Endothelial cell of umbilical vein (primary cell): ENCODE measurements at places on chromosomes 5 and 9. TPM values are rescaled to one million over a fixed set of nuclear protein-coding genes. Genes with fewer than 3 reads are reported as not detected.

PCDHA2 gene
- total RNA-seq, result not detected in 2 replicates

GRCh38 chr5:115557667-115558387, 13.3 kb upstream of the FEM1C start:
- H3K27ac ChIP-seq, result peak overlapping the region; percentile 94
- H3K27me3 ChIP-seq, result no peaks in the 10 kb centered on the region
- H3K4me3 ChIP-seq, result no peak overlapping the region
- peaks cover 29% of the 10 kb centered on the region for H3K4me1 ChIP-seq

DNA sequence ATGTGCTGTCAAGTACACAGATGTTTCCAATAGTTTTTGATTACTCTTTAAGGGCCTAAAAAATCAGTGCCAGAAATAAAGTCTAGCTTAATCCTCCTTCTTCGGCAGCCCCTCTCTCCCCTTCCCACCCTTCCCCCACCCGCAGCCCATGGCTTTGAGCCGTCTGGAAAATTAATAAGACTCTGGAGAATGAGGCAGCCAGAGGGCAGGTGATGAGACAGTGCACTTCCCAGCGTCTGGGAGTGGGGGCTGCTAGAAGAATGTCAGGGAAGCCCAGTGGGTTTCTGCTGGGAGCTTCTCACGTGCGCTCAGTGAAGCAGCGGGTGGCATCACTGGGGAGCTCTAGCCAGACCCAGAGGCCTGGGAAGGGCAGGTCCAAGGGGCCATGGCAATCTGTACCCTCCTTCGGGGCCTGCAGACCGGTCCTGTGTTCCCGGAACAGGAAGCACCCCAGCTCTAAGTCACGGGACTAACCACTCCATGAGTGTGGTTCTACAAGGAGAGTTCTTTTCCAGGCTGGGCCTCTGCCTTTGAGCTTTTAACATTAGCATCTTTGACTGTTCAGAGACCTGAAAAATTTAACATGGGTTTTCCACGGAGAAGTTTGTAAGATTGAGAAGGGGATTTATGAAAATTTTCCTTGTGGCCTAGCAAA, 164.8 kb upstream of the OTULINL start:
- no peaks in the 10 kb centered on the region for H3K27me3 ChIP-seq
- H3K27ac ChIP-seq, result no peak overlapping the region
- no peak overlapping the region for H3K4me3 ChIP-seq
- DNase-seq, result no peak

ANKRD34B gene
- total RNA-seq, result not detected in 2 replicates

- no peak overlapping the region for H3K4me3 ChIP-seq
- no peaks in the 10 kb centered on the region for H3K36me3 ChIP-seq
- no peaks in the 10 kb centered on the region for H3K4me1 ChIP-seq
- H3K27ac ChIP-seq, result no peak overlapping the region
Observed at GRCh38 chr5:168401226-168401625, 85.0 kb upstream of the RARS1 start.

DNA sequence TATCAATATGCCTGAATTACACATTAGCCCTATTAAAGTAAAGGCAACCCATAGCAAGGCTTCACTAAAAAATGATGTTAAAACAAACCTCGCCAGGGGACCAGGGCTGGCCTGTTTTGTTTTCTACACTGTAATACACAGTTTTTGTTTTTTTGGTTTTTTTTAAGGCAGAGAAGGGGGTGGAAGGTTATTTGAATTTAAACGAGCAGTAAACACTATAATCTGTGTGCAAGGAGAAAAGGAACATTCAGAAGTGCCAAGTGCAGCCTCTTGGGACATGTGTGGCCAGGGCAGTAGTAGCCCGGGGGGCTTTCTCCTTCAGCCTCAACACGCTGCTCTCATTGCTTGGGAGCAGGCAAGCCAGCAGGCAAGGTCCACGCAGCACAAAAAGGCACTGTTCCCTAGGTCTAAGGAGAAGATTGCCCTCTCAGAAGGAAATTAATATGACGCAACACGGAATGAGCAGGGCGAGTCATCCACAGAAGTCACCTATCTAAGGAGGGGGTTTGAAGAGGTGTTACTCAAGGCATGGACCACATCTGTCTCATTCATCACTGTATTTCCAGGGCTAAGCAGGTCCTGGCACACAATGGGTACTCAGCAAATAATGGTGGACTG, 16.2 kb downstream of the SIL1 start:
- no peak overlapping the region for H3K27ac ChIP-seq
- no peaks in the 10 kb centered on the region for H3K27me3 ChIP-seq
- H3K4me1 ChIP-seq, result no peaks in the 10 kb centered on the region
- no peak for DNase-seq
- H3K36me3 ChIP-seq, result no peaks in the 10 kb centered on the region
- H3K4me3 ChIP-seq, result no peak overlapping the region

MTX3 gene
- 8.3 and 9.4 TPM in 2 replicates for total RNA-seq

GRCh38 chr9:95036676-95037075, 280.8 kb downstream of the FANCC start:
- H3K27ac ChIP-seq, result no peak overlapping the region
- DNase-seq, result no peak
- H3K4me3 ChIP-seq, result no peak overlapping the region
- H3K27me3 ChIP-seq, result no peaks in the 10 kb centered on the region
- H3K4me1 ChIP-seq, result no peaks in the 10 kb centered on the region
- peaks cover 3% of the 10 kb centered on the region for H3K36me3 ChIP-seq

DNA sequence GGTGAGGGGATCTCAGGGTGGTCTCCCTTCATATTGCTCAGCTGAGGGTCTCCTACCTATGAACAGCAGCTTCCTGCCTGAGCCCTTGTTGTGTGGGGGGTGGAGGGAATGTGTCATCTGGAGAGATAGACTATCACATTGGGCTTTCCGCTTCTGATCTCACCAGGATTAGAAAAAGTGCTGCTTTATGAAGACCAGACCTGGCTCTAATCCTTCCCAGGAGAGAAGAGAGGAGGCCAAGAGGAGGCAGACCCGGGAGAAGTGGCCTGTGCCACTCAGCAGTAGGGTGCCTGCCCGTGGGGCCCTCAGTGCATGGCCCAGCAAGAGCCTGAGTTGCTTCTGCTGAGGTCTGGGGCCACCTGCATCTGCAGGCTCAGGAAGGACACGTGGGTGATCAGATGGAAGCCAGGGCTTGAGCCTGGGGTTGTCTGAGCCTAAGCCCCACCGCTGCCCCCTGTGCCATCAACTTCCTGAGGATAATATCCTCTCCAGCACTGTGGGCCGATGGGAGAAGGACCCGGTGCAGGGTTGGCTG, 22.1 kb upstream of the COL5A1 start:
- no peak overlapping the region for H3K27ac ChIP-seq
- H3K27me3 ChIP-seq, result peaks cover 8% of the 10 kb centered on the region
- no peaks in the 10 kb centered on the region for H3K36me3 ChIP-seq
- no peak for DNase-seq
- no peak overlapping the region for H3K4me3 ChIP-seq
- peaks cover 9% of the 10 kb centered on the region for H3K4me1 ChIP-seq

DNA sequence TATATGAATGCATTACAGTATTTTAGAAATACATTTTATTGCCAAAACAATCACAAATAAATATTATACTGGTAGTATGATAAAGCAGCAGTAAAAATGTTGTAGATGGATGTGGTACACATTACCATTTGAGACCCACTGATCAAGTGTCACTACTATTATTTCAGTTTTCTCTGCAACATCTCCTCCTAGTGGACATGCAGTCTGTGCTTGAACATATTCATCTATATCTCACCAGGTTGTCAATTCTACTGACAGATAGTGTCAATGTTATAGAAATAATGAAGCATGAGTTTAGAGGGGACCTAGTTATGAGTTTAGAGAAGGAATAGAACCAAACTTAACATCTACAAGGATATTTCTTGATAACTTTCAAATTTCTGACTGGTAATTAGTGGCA, 39.2 kb upstream of the ELOVL7 start:
- H3K4me3 ChIP-seq, result no peak overlapping the region
- no peaks in the 10 kb centered on the region for H3K27me3 ChIP-seq
- no peaks in the 10 kb centered on the region for H3K36me3 ChIP-seq
- H3K27ac ChIP-seq, result no peak overlapping the region
- DNase-seq, result no peak

DNA sequence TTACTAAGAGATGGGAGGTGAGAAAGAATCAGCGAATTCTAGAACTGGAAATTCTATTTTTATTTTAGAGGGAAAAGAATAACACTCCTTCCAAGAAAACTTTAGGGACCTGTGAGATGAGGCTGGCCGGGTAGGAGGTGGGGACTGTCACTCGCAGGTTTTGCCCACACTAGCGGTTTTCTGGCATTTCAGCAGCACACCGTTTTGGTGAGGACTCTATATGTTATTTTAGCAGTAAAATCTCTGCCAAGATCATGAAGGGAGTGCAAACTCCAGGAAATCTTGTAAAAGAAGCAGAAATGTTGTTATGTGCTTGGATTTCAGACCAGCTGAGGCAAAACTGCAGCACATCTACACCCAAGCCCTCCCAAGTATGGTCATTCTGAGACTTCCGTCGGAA, 470.6 kb downstream of the PSAT1 start:
- H3K4me3 ChIP-seq, result no peak overlapping the region
- no peaks in the 10 kb centered on the region for H3K36me3 ChIP-seq
- no peaks in the 10 kb centered on the region for H3K27me3 ChIP-seq
- no peak overlapping the region for H3K27ac ChIP-seq
- H3K4me1 ChIP-seq, result no peaks in the 10 kb centered on the region

GRCh38 chr5:138542180-138542955, 668 bp downstream of the ETF1 start:
- no peaks in the 10 kb centered on the region for H3K36me3 ChIP-seq
- peak overlapping the region; percentile 93 for H3K27ac ChIP-seq
- peaks cover 33% of the 10 kb centered on the region for H3K4me1 ChIP-seq
- peak; percentile 28 for DNase-seq
- H3K27me3 ChIP-seq, result no peaks in the 10 kb centered on the region
- H3K4me3 ChIP-seq, result peak overlapping the region; percentile 69

GRCh38 chr9:15824310-15824709, 271.5 kb downstream of the CCDC171 start:
- H3K36me3 ChIP-seq, result no peaks in the 10 kb centered on the region
- H3K27me3 ChIP-seq, result no peaks in the 10 kb centered on the region

IL13 gene
- not detected in 2 replicates for total RNA-seq

ARID3C gene
- total RNA-seq, result not detected in 2 replicates

- no peak for DNase-seq
- no peaks in the 10 kb centered on the region for H3K27me3 ChIP-seq
- no peak overlapping the region for H3K4me3 ChIP-seq
Observed at GRCh38 chr9:37983381-37984067, 79.6 kb upstream of the SLC25A51 start.

DNA sequence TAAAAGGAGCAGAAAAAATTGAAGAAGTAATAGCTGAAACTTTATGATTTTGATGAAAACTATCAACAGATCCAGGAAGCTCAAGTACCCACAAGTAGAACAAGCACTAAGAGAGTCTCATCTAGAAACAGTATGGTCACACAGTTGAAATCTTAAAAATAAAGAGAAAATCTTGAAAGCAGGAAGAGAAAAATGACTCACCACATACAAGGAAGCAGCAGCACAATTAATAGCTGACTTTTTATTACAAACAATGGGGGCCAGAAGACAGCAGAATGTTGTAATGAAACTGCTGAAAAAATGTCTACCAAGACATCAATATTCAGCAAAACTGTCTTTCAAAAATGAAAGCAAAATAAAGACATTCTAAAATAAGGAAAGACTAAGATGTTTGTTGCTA, 1108.3 kb upstream of the DMAC1 start:
- no peaks in the 10 kb centered on the region for H3K27me3 ChIP-seq
- no peak overlapping the region for H3K4me3 ChIP-seq
- H3K36me3 ChIP-seq, result no peaks in the 10 kb centered on the region
- DNase-seq, result peak; percentile 40
- H3K27ac ChIP-seq, result peak overlapping the region; percentile 37
- peaks cover 7% of the 10 kb centered on the region for H3K4me1 ChIP-seq

GRCh38 chr9:35605351-35606137, 482 bp downstream of the TESK1 start:
- H3K36me3 ChIP-seq, result peaks cover 14% of the 10 kb centered on the region
- no peaks in the 10 kb centered on the region for H3K27me3 ChIP-seq
- H3K4me3 ChIP-seq, result peak overlapping the region; percentile 44
- H3K27ac ChIP-seq, result no peak overlapping the region

DNA sequence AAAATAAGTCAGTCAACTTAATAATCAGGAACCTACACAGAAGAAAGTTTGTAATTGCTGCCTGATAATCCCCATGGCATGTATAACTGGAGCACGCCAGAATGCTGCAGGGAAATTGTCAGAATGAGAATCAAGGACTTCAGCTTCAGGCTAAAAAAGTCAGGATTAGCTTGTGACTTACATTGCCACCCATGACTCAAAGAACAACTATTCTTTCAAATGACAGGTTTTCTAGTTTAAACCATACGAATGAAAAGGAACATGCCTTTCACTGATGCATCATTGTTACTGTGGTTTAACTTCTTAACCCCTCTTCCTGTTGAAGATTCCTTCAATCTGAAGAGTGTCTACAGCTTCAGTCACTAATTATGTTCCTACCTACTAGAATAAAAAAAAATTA, 112.4 kb downstream of the ISL1 start:
- H3K4me3 ChIP-seq, result no peak overlapping the region
- H3K36me3 ChIP-seq, result no peaks in the 10 kb centered on the region
- no peaks in the 10 kb centered on the region for H3K4me1 ChIP-seq
- DNase-seq, result peak; percentile 19

GRCh38 chr9:69299315-69299714, 25.7 kb upstream of the ENTREP1 start:
- no peaks in the 10 kb centered on the region for H3K36me3 ChIP-seq
- no peaks in the 10 kb centered on the region for H3K4me1 ChIP-seq
- H3K27me3 ChIP-seq, result peaks cover 6% of the 10 kb centered on the region
- H3K27ac ChIP-seq, result no peak overlapping the region
- DNase-seq, result no peak

SLC34A3 gene
- not detected in 2 replicates for total RNA-seq

DNA sequence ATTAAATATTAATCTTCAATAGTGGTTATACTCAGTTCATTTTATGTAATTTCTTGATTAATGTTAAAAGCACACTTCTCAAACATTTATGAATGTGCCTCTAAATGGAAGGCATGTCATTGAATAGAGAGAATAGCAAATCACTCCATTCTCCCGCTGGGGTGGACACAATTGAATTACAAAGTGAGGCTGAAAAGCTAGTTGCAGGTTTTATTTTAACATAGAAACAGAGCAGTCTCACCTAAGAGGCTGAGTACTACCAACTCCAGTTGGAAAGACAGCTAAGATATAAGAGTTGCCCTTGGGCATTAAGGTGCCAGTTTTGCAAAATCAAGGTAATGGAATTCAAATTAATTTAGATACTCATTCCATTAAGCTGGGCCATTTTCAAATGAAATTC, 147.2 kb downstream of the PCSK1 start:
- H3K27ac ChIP-seq, result no peak overlapping the region
- H3K27me3 ChIP-seq, result no peaks in the 10 kb centered on the region
- no peak overlapping the region for H3K4me3 ChIP-seq
- H3K36me3 ChIP-seq, result no peaks in the 10 kb centered on the region
- DNase-seq, result no peak
